ENCODE measurements at places on chromosomes 12 and 14.

DNA sequence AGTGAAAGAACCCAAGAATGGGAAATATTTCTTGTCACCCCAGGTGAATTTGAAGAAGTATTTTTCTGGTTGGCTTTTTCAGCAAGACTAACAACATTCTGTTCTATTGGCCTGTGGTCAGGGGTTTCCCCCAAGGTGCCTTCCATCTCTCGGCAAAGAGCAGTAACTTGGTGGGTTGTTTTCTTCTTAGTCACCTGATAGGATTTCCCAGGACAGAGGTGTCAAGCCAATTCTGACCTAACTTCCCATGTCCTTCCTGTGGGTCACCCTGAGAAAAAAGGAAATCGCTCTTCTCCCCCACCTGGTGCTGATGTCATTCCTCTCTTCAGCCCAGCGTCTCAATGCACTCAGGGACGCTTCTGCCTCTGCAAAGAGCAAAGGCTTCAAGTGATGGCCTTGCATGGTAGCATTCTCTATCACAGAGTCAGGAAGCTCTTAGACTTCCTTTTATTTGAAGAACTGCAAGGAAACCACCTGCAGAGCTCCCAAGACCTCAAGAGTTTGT, 16.1 kb upstream of the IFNG start:
- DNase-seq: no peak

GRCh38 chr12:89525305-89525823, 483 bp downstream of the POC1B start:
- DNase-seq: no peak

GRCh38 chr12:67709367-67709954, 60.9 kb downstream of the DYRK2 start:
- no peak for DNase-seq

- DNase-seq: no peak
Measured at GRCh38 chr14:94689218-94689984, 77.2 kb downstream of the SERPINA3 start.

- DNase-seq: no peak
Measured at GRCh38 chr14:25003537-25003936, 46.4 kb downstream of the STXBP6 start.

DNA sequence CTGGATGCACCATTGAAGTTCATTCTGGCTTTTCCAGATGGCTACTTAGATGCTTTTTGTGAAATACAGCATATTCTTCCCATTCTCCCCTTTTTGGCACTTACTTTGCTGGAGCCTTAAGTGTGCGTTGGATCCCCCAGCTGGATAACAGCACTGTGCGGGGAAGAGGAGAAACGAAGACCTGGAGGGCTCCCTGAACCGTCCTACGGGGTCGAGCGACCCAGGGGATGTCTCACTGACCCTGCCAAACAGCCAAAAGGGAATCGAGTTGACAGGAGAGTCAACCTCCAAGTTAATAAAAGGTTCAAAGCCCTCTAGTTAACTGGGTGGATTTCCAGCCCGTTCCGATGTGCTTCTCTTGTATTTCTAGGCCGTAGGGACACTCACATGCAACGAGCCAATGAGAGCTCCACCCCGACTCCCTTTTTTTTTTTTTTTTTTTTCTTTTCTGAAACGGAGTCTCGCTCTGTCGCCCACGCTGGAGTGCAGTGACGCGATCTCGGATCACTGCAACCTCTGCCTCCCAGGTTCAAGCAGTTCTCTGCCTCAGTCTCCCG, 1.0 kb upstream of the CAMKK2 start:
- no peak for DNase-seq

GRCh38 chr14:48111151-48111550, 435.7 kb upstream of the MDGA2 start:
- no peak for DNase-seq

DNA sequence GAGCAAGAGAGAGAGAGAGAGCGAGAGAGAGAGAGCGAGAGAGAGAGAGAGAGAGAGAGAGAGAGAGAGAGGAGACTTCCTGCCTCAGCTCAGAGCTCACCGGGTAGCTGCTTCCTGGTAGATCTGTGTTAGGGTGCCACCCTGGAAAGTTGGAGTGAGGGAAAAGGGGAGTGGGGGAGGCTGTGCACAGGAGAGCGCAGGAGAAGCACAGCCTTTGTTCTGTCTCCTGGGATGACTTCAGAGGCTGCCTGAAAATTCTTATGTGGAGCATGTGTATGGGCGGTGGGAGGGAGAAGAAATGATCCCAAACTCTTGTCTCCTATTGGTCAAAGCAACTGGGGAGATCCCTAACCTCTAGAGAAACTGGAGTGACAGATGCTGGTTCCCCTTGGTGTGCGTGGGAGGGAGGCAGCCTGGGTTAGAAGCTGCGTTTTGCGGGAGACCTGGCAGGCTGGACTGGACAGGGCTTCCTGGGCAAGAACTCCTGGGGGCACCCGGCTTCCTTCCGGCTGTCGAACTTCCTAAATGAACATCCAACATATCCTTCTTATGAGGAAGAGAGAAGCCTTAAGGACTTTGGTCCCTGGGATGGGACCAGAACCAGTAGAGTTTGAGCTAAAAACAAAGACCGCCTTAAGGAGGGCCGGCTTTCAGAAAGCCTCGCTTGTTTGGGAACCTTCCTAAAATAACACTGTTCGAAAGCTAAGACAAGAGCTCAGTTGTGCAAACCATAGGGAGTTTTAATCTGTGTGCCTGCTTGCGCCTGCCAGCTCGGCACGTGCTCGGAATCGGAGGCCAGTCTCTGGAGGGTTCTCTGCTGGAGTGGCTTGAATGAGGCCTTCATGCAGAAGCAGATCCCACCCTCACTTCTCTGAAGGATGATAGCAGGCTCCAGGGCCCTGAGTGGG, 30.4 kb upstream of the BEGAIN start:
- no peak for DNase-seq

GRCh38 chr12:69987579-69988091, 162.6 kb downstream of the MYRFL start:
- no peak for DNase-seq

DNA sequence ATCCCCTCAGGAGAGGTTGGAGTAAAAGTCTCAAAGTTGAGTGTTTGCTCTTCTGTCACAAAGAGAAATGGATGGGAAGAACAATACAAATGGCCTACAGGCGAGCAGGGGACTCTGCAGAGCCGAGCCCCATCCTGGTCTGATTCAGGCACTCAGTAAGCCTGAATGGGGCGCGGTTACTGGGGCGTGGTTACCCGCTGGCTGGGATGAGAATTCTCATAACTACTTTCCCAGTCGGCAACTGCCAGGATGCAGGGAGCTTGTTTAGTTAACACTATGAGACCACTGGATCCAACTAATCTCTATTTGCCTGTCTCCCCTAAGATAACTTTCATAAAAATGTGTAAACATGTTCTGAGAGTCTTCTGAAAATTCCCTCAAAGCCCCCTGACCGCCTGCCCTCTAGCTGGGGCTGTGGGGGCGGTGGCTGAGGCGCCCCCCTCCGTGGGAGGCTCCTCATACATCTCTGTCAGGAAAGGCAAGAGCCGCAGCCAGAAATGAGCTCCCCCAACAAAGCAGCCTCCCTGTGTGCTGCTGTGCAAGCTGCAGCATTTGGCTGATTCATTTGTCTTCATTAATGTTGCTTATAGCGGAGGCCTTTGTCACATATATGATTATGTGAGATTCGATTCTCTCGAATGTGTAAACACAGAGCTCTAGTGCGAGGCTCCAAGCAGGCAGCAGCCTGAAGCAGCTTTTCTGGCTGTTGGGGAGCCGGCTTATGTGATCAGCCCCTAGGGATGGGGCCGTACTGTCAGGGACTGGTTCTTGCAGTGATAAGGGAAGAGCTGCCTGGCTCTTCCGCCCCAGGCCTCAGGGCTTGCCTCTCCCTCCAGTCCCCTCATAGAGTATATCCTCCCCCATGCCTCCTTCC, 126.1 kb upstream of the ARHGAP5 start:
- no peak for DNase-seq

DNA sequence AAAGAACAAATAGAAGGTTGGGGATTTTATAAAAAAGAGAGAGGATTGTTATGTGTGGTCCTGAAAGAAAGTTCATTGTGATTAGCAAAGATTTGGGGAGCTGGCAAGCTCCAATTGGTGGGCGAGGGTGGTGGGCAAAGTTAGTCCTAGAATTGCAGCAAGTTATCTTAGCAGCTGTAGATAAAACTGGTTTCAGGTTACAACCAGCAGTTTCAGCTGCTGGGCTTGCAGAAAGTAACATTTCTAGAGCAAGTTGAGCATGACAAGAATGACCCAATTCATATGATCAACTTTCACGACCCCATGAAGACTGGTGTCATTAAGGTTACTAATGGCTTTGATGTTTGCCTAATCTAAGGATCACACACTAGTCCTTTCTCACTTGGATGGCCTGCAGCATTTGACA, 177.9 kb upstream of the NUDT4 start:
- no peak for DNase-seq

DNA sequence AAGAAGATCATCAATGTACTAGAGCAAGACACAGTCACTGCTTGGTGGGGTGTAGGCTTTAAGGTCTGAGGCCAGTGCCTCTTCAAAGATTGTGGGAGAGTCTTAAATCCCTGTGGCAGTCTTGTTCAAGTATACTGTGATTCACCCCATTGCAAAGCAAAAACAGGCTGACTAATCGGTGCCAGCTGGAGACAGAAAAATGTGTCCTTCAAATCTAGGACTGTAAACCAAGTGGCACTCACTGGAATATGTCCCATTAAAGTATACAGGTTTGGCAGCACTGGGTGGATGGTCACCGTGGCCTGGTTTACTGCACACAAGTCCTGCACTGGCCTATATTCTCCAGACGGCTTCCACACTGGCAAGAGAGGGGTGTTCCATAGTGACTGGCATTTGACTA, 1315.3 kb downstream of the TMEM121 start:
- no peak for DNase-seq

GRCh38 chr14:94770251-94770749, 387 bp upstream of the GSC start:
- DNase-seq: no peak

- no peak for DNase-seq
Measured at GRCh38 chr12:79020106-79020505, 155.5 kb downstream of the SYT1 start.

- no peak for DNase-seq
Measured at GRCh38 chr14:77585385-77585784, 31.1 kb downstream of the SPTLC2 start.

DNA sequence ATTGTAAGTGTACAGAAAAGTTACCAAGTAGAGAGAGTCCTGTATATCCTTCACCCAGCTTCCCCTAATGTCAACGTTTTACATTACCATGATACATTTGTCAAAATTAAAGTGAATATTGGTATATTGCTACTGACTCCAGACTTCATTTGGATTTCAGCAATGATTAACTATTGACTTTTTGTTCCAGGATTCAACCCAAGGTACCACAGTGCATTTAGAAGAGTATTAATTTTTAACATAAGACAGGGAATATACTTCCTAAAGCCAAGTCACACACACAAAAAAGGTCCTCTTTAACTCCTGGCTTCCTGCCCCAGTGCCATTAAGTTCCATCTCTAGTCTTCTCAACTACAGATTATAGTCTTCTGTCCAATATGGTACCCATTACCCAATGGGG, 75.5 kb upstream of the RBM19 start:
- DNase-seq: no peak

DNA sequence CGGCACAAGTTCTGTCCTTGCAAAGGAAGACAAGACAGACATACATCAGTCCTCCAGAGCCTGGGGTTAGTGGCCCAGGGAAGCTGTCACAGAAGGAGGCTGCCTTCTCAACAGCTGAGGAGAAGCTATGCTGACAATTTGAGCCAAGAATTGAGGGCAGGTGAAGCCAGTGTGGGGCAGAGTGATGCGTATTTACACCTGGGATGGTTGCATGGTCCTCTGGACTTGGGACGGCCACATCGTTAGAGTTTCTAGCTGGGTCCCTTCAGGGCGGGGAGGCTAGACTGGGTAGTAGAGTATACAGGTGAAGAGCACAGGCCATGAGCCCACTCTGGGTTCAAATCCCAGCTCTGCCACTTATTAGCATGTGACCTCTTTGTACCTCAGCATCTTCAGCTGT, 16.5 kb downstream of the KRT85 start:
- no peak for DNase-seq

GRCh38 chr12:65004270-65004669, 116.8 kb downstream of the WIF1 start:
- DNase-seq: no peak

DNA sequence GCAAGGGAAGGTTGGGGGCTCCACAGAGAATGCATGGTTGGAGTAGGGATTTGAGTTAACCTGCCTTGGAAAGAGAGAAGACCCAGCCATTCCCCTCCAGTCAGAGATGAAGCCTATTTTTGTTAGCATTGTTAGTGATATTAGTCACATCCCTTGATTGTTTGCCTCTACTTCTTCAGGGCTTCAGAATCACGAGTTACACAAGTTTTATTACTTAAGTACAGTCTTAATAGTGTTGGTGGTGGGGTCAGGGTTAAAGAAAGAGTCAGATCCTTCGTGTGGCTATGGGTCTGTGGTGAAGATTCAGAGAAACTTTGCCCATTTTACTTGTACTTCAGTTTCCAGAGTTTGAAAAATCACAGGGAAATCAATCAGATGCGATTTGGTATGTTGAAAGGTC, 363.1 kb downstream of the LRIG3 start:
- DNase-seq: no peak

- DNase-seq: no peak
Measured at GRCh38 chr14:102883089-102883541, 39.3 kb upstream of the AMN start.

DNA sequence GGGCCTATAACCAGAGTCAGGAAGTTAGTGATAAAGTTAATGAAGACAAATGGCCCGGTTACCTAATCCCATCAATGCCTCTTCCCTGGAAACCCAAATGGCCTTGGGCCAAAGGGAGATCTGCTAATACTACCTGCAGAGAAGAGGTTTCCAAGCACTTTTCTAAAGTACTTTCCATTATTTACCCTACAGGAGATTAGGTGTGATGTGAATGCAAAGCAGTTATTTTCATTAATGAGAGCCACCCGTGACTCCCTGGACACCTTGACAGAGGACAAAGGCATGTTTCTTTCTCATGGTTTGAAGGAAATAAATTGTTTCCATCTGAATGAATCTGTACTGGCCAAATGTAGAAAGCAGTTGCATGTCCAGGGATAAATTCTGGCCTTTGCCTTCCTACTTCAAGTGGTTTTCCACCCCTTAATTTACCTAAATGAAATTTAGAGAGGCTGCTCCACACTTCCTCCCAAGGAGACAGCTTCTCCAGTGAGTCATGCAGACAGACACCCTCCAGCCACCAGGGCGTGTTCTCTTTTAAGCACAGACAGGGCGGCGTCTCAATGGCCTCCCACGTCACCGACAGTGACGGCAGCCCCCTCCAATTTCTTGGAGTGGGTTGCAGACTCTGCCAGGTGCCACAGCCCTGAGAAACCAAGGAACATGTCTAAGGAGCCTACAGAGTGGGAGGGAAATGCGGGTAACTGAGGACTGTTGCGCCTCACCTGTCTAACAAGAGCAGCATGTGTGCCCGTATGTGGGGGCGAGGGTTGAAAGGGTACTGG, 43.9 kb upstream of the GNPNAT1 start:
- DNase-seq: no peak

Data from stimulated activated CD8-positive, alpha-beta memory T cell treated with anti-CD3 and anti-CD28 coated beads, Interleukin-4, amount 100 ng/mL, for 1 hour (primary cell).